Left lung (tissue), 14 donors: ENCODE measurements at places on chromosomes 11 and 22. TPM values are rescaled to one million over a fixed set of nuclear protein-coding genes. Genes with fewer than 3 reads are reported as not detected.

The TMEM191C gene
- polyA plus RNA-seq = 1.3 TPM

The SLC22A9 gene
- polyA plus RNA-seq = 0.07 TPM

The KRTAP5-7 gene
- polyA plus RNA-seq = 0.14 TPM

The NECTIN1 gene
- 17.8 TPM for polyA plus RNA-seq

The ANKK1 gene
- 0.95 TPM for polyA plus RNA-seq

The SNRPD3 gene
- polyA plus RNA-seq = 180 TPM

The TRIM66 gene
- 12.3 TPM for polyA plus RNA-seq

DNA sequence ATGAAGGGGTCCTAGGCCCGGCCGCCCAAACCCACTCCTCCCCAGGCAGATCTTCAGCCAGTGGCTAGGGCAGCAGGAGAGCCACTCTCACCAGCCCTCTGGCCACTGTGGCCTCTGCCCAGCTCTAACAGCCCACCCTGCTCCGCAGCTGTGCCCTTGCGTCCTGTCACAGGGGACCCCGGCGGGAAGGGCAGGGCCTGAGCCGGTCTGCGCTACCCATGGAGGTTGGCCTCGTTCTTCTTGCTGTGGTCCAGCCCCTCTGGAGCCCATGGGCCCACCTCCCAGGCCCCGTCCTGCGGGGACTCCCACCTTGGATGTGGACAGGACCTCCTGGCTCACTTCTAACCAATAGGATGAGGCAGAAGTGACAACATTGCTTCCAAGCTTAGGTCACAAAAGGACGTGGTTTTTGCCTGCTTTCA, 38.3 kb upstream of the TH start:
- peak; percentile 70 for DNase-seq

DNA sequence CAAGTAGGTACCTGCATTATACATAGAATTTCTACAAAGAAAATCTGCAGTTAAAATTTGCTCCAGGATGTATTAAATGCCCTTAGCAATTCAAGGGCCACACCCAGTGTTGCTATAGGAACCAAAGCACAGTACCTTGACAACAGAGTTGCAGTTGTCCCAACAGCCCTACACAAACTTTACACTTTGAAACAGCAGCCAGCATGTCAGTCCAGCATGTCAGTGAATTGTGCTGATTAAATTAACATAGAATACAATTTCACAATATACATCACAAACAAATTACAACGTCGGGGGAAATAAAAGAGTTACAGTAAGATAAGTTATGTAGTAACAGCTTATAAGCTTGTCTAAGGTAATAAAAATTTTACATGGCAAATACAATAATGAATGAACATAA, 389.2 kb downstream of the SOX6 start:
- no peak for DNase-seq

DNA sequence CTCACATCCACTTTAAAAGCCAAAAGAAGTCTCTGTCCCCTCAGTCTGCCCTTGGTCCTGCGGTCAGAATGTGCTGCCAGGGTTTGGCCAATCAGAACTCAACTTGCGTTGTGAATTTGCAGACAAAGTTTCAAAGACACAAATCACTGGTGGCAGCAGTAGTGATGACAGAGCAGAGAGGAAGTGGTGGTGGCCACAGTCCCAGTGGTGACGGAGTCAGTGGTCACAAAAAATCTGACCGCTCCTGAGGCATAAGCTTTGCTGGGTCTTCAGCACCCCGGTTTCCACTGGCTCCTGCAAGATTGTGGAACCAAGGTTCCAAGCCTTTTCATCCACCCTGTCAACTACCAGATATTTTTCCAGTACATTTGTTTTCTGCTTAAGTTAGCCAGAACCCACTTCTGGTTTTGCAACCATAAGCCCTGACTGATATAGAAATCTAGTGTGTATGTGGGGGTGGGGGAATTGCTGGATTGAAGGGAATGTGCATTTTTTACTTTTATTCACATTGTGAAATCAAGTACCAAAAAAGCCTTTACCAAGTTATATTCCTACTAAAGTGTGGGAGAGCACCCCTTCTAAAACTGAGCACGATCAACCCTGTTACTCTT, 112.3 kb downstream of the TMPRSS5 start:
- DNase-seq = no peak

DNA sequence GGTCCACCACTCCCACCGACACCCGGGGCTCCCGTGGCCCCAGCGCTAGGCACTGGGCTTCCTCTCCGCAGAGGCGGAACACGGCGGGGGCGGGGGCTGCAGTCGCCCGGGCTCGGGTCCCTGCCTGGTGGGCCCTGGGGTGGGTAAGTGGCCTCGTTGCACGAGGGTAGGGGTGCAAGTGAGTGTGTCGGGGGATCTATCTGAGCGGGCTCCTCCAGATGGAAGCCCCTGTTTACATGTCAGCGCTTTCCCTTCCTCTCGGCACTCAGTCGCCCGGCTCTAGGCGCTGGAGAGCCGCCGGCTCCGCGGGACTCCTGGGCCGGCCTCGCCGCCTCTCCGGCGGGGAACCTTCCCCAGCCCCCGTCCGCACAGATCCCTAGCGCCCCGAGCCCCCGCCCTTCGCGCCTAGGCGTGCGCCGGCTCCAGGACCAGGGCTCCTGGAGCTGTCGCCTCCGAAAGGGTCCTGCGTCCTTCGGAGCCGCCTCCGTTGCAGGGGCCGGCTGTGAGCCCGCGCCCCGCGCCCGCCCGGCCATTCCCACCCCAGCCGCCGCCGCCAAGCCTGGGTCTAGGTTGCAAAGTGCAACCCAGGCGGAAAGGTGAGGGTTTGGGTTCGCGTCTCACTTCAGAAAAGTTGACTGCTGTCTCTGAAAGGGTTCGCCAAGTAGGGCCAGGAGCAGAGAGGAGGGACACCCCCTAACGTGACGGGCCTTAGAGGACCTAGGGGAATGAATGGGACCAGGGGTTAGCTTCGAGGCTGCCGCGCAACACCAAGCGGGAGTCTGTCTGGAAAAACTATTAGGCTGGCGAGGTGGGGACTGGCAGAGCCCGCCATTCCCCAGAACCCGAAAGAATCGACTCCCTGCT, 978 bp downstream of the FLI1 start:
- DNase-seq = peak; percentile 60

DNA sequence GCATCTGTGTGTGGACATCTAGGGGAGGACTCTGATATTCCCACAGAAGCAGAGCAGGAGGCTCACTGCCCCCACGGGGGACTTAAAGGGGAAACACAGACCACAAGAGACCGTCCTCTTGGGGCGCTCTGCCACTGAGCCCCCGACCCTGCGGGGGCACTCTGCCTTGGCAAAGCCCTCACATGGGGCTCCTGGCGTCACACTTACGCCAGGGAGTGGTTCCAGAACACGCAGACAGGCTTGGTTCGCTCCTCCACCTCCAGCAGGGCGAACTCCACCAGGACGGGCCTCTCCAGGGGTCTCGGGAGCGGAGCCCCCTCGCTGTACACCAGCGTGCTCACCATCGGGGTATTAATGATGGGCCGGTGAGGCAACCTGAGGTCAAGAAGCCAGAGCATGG, 45.1 kb downstream of the TRMU start:
- DNase-seq = no peak

DNA sequence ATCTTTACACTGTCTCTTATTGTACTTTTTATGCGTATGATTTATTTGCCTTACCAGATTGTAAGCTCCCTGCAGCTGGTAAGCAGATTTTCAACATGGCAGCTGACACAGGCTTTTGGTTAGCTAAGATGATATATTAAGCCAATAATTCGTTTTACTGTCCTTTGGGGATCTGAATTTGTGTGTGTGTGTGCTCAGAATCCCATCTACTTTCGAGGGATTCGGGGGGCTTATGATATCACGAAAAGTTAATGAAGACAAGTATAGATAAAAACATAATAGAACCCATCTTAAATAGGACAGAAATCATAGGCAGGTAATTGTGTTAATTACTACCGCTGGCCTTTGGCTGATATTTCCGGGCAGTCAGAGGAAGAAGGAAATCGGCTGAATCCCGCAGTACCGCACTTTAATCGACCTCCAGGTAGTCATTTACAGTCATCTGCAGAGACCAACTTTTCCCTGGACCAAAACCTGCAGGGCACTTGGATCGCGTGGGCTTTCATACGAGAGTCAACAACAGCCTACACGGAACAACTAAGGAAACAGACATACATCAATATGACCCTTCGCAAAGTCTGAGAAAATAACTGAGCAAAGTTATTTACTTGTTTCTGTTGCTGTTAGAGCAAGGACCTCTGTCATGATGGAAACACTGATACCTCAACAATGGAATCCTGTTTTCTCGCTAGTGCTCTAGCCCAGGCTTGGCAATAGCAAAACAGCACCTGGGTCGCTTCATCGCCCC, 802 bp downstream of the KBTBD3 start:
- no peak for DNase-seq

DNA sequence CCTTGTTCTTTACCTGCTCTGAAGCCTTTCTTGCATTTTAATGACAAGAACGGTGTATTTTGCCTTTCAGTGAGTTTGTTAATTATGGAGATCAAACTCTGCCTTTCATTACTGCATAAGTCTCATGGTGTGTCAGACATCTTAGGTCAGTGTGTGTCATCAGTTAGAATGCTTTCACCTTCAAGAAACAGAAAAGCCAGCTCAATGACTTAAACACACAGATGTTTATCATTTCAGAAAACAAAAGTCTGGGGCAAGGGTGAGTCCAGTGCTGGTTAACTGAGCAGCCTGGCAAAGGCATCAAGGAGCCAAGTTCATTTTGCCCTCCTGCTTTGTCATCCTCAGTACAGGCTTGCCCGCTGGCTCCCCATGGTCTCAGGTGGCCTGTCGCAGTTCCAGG, 54.5 kb downstream of the PACS1 start:
- no peak for DNase-seq

DNA sequence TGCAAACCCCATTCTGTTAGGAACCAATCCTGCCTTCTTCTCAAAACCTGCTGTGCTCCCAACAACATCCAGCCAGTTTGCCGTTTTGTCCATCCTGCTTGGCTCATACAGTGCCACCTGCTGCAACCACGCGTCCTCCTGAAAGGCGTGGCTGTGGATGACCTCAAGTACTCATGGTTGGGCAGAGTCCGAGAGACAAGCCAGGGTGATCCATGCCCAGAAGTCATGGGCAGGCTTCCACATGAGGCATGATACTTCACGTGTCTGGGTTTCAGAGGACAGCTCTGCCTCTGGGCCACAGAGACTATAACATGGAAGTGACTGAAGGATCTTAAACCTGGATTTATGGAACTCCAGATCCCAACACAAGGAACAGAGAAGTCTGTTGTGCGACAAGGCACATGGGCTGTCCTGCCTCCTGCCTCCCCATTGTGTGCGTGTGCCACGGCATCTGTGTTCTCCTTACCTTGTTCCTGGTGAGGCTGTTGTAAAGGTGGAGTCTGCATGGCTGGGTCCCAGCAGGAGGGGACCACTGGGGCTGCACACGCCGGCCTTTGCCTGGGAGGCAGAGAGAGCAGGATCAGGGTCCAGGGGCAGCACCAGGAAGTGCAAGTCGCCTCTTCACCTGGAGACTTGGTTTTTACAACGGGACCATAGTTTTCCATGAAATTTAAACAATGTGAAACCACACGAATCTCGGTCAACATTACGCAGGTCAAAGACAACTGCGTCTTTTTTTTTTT, 15.4 kb downstream of the CARS1 start:
- no peak for DNase-seq

DNA sequence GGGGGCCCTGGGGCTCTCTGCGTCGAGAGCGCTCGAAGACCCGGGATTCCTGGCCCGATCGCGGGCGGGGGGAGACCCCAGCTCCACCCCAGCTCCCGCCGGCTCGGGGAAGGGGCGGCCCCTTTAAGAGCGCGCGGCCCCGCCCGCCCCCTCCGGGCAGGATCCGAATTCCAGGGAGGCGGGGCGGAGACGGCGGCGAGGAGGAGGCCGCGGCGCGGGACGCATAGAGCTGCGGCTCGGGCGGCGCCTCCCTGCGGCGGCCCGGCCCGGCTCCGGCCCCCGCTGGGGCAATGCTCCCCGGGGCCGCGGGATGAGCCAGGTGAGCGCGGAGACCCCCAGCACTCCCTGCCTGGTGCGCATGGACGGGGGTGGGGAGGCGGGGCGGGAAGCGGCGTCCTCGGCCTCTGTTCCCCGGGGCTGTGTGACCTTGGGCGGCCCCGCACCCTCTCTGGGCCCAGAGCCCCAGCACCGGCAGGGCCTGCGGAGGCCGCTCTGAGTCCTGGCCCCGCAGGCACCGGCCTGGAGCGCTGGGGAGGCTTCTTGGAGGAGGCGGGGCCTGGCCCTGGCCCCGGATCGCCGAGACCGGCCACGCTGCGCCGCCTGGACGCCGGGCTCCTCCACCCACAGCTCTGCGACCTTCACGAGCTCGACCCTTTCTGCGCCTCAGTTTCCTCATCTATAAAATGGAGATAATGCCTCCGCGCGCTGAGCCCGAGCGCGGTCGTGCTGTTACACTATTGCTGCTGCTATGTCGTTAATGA, 565 bp downstream of the GAS2L1 start:
- peak; percentile 84 for DNase-seq

- no peak for DNase-seq
Observed at GRCh38 chr11:128326791-128327190, 260.6 kb downstream of the ETS1 start.

GRCh38 chr11:43907028-43907975, 26.7 kb downstream of the ALKBH3 start:
- no peak for DNase-seq

GRCh38 chr11:103368145-103368544, 258.9 kb downstream of the DYNC2H1 start:
- no peak for DNase-seq

GRCh38 chr22:33894036-33894435, 26.2 kb downstream of the LARGE1 start:
- DNase-seq = no peak

DNA sequence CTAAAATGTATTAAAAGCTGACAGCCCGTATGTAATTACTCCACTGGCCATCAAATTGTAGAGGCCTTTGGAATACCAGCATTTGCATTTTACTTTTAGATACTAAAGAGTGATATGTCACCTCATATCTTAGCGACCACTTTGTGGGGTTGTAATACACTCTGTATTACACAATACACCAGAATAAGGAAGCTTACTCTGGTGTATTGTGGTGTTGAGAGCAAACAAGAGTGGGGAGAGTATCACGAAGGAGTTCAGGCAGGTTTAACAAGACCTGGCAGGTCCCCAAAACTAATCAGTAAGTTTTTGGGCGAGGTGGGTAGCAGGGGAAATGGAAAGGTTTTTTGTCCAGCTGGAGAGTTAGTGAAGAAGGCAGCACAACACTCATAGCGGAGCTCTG, 3.2 kb downstream of the NUP50 start:
- no peak for DNase-seq

- DNase-seq = no peak
Observed at GRCh38 chr11:70551351-70552166, 153.2 kb downstream of the CTTN start.
